ENCODE measurements at places on chromosomes 2 and 18. TPM values are rescaled to one million over a fixed set of nuclear protein-coding genes. Genes with fewer than 3 reads are reported as not detected.

DNA sequence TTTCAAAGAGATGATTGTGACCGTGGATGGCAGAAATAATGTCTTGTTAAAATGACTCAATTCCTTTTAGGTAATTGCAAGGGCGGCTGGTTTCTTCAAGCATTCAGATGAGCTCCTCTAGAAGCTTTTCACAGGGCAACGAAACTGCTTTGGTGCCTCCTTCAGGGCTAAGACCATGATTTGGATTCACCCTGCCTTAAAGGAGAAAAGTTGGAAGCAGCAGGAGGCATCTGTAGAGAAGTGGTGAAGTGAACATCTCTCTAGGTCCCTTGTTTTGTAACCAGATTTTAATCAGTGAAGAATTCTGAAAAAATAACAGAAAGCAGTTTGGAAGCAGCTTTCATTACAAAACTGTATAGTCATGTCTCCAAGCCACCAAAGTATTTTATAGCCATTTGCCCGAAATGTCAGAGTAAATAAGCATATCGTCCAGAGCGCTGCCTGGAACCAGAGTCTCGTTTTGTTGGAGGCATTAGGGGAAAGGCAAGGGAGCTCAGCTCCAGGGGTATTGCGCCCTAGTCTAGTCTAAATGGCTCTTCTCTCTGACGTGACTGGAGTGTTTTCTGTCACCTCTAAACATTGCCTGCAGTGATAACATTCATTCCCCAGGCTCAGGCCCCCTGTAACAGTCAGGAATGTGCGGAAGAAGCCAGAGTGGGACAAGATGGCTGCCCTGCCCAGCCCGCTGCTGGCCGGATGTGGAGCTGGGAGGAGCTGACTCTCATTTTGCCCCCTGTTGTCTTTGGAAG lies 57.8 kb upstream of the ITGB6 start:
- H3K4me3 ChIP-seq: no peak overlapping the region
- H3K36me3 ChIP-seq: no peaks in the 10 kb centered on the region
- H3K27me3 ChIP-seq: peaks cover 12% of the 10 kb centered on the region

GRCh38 chr2:81084101-81084500 lies 779.5 kb upstream of the LRRTM1 start:
- no peak overlapping the region for H3K27ac ChIP-seq
- H3K4me3 ChIP-seq: no peak overlapping the region
- DNase-seq: no peak
- H3K27me3 ChIP-seq: no peaks in the 10 kb centered on the region
- H3K36me3 ChIP-seq: no peaks in the 10 kb centered on the region

GRCh38 chr18:21632393-21632792 lies 20.3 kb downstream of the SNRPD1 start:
- H3K27me3 ChIP-seq: no peaks in the 10 kb centered on the region
- DNase-seq: no peak
- H3K36me3 ChIP-seq: peaks cover 37% of the 10 kb centered on the region
- H3K27ac ChIP-seq: no peak overlapping the region

- H3K36me3 ChIP-seq: no peaks in the 10 kb centered on the region
- peaks cover 17% of the 10 kb centered on the region for H3K27me3 ChIP-seq
- H3K4me1 ChIP-seq: peaks cover 10% of the 10 kb centered on the region
Observed at GRCh38 chr2:38533180-38533579, 69.5 kb downstream of the HNRNPLL start.

DNA sequence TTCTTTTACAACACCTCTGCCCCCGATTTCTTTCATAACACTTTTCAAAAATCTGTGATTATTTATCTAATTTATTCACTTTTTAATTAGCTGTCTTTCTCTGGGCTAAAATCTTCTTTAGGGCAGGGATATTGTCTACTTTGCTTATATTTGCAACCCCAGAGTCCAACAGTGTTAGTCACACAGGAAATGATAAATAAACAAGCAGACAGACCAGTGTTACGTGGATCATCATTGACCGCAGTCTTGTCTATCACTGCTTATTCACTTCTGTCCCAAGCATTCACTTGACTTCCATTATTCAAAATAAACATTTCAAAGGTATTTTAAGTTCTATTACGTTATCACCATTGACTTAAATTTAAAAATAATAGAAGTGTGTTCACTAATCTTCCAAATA lies 237.6 kb upstream of the UBE2E3 start:
- H3K27ac ChIP-seq: no peak overlapping the region
- no peaks in the 10 kb centered on the region for H3K4me1 ChIP-seq
- DNase-seq: no peak
- H3K4me3 ChIP-seq: no peak overlapping the region

- H3K4me1 ChIP-seq: no peaks in the 10 kb centered on the region
- DNase-seq: no peak
- no peak overlapping the region for H3K4me3 ChIP-seq
- no peaks in the 10 kb centered on the region for H3K27me3 ChIP-seq
Observed at GRCh38 chr18:66838340-66838987, 234.6 kb upstream of the CDH19 start.

GRCh38 chr2:203438528-203438927 lies 96.6 kb downstream of the RAPH1 start:
- H3K27ac ChIP-seq: no peak overlapping the region
- no peaks in the 10 kb centered on the region for H3K4me1 ChIP-seq
- DNase-seq: no peak
- H3K36me3 ChIP-seq: no peaks in the 10 kb centered on the region
- H3K27me3 ChIP-seq: no peaks in the 10 kb centered on the region

DNA sequence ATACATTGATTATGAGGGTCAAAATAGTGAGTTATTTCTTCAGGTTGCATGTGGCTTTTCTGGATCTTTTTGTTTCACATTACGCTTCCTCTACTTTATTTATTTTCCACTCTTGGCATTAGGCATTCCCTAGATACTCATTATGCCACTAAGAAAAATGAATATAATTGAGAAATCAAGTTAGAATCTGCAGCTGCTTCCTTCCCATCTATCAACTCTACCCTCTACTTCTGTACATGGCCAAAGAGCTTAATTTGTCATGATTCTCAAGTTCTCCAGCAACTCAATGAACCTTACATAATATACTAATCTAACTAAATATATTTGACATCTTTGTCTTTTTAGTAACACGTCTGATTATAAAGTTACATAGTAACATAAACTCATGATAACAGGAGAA lies 598.1 kb upstream of the LRRTM4 start:
- DNase-seq: no peak
- H3K4me1 ChIP-seq: no peaks in the 10 kb centered on the region
- H3K36me3 ChIP-seq: no peaks in the 10 kb centered on the region
- no peak overlapping the region for H3K4me3 ChIP-seq

DNA sequence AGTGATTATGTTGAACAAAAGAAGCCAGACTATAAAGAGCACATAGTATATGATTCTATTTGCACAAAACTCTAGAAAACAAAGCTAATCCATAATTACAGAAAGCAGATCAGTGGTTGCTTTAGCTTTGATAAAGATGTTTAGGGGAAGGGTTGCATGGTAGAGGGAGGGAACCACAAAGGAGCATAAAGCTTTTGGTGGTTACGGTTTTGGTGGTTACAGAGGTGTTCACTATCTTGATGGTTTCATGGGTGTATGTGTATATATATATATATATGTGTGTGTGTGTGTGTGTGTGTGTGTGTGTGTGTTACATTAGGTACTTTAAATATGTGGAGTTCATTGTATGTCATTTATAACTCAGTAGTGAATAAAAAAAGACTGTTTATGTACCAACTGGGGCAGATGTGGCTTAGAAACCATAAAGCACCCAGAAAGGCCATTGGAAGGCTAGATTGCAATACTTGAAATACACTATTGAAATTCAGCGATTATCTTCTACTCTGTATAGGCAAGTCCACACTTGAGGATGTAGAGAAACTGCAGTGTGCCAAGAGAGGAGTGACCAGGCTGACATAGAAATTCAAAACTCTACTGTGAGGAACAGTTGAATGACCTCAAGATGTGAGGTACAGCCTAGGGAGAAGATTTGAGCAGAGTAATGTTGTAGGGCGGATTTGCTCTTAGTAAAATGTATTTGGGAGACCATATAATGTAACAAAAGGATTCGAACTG lies 60.6 kb downstream of the CAB39 start:
- no peaks in the 10 kb centered on the region for H3K27me3 ChIP-seq
- H3K4me1 ChIP-seq: peaks cover 83% of the 10 kb centered on the region
- H3K27ac ChIP-seq: peak overlapping the region; percentile 41
- DNase-seq: no peak

GRCh38 chr2:62296832-62297623 lies 101.1 kb downstream of the B3GNT2 start:
- no peaks in the 10 kb centered on the region for H3K36me3 ChIP-seq
- peaks cover 8% of the 10 kb centered on the region for H3K4me1 ChIP-seq
- no peaks in the 10 kb centered on the region for H3K27me3 ChIP-seq
- H3K27ac ChIP-seq: no peak overlapping the region
- H3K4me3 ChIP-seq: no peak overlapping the region

- no peak for DNase-seq
- no peak overlapping the region for H3K4me3 ChIP-seq
- no peaks in the 10 kb centered on the region for H3K4me1 ChIP-seq
- H3K27ac ChIP-seq: no peak overlapping the region
- no peaks in the 10 kb centered on the region for H3K36me3 ChIP-seq
Observed at GRCh38 chr2:240214790-240215675, 74.6 kb upstream of the OTOS start.

The PCARE gene
- total RNA-seq: not detected

Data from activated CD8-positive, alpha-beta memory T cell treated with anti-CD3 and anti-CD28 coated beads, Interleukin-2, amount 10 ng/mL, durations not matched to agents 7 days and 5 days (primary cell).